Fibroblast of skin of back (primary cell): ENCODE measurements at places on chromosomes 12 and 14.

DNA sequence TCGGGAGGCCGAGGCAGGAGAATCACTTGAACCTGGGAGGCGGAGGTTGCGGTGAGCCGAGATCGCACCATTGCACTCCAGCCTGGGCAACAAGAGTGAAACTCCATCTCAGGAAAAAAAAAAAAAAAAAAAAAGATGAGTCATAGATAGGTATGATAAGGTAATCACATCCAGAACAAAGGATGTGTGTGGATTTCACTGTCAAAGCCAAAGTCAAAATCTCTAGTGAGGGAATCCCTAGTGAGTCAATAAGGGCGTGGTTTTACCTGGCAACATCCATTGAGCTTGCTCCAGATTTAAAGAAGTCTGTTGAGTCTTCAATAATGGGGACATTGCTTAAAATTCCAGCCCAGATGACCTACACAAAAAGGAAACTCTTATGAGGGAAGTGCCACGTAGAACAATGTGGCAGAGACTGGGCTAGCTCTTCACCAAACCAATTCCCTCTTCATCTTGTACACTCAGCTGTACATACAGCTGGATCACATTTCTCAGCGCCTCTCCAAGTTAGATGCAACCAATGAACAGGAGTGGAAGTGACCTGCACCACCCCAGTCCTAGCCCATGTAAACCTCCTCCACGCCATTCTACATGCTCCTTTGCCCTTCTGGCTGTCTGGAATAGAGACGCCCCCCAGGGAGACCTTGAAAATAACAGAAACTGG, 23.4 kb downstream of the ALDH1L2 start:
- no peak for DNase-seq

DNA sequence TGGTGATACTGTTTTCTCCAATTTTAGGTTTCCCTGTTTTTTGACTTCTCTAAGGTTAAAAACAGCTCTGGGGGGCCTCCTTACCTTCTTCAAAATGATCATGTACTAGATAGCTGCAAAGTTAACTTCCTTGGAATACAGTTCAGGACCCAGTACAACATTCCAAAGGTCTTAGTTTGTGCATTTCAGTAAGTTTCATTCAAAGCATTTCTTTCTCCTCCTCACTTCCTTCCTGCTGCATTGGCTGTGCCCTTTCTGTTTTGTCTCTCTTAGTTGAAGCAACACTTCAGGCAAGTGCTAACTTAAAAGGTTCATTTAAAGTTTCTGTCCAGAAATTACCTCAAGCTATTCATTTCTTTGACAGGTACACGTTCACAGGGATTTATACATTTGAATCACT, 95.7 kb downstream of the SCN8A start:
- peak; percentile 73 for DNase-seq

DNA sequence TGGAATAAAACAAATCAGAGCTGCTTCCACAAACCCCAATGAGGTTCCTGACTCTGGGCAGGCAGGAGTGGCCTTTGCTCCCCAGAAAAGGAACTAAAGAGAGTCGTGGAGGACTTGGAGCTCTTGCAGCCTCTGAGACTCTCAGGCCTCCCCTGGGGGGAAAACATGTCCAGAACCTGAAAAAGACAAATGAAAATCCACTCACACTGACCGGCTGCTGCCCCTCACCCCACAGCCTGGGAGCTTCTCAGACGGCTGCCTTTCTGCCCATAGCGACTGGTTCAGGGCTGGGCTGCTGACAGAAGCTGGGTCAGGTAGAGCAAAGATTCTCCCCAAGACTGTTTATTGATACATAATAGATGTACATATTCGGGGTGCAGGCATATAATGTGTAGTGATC, 356.0 kb downstream of the ADGRD1 start:
- no peak for DNase-seq

DNA sequence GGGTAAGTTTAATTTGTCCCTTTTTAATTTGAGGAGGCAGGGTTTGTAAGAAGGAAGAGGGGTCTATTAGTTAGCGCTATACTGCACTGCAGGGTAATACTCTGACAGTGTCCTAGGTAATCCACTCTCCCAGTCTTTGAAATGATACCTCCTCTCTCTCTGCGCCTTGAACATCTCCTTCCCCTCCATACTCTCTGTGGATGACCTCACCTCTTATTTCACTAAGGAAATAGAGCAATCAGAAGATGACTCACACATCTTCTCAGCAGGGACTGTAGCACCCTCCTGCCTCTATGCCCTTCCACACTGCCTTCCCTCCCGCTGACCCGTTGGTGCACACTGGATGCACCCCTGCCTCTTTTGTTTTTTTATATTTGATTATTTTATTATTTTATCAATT, 94.2 kb downstream of the GRIP1 start:
- DNase-seq = peak; percentile 48

DNA sequence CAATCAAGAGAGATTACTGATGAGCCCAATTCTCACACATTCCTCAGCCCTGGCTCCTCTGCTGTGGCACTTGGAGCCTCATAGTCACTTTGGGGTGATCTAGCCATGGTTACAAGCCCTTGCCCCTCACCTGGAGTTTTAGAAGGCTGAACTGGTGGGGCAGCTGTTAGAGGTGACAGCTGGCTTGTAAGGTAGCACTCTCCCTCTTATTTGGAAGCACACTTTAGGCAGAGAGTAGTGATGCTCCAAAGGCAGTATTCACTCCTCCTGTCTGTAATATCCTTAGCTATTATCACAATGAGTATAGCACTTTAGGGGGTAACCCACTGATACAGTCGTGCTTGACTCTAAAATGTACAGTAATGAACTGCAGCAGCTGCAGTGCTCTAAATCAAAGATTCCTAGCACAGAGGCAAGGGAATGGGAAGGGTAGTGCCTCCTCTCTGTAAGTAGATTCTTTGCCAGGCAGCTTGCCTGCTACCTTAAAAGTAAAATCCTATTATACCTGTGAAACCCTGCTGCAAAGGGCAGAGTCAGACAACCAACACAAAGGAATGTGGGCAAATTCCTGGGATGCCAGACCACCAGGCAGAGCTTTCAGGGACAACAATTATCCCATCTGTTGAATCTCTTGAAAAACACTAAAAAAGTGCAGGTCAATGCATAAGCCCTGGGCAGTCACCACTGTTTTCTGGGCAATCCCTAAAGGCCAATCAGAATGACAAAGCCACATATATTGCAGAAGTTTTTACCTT, 336.3 kb downstream of the NOVA1 start:
- DNase-seq = no peak
